ENCODE measurements at places on chromosomes 4 and X.

- no peak for DNase-seq
These were observed 94.9 kb upstream of the GEMIN8 start for GRCh38 chrX:14124562-14124961.

DNA sequence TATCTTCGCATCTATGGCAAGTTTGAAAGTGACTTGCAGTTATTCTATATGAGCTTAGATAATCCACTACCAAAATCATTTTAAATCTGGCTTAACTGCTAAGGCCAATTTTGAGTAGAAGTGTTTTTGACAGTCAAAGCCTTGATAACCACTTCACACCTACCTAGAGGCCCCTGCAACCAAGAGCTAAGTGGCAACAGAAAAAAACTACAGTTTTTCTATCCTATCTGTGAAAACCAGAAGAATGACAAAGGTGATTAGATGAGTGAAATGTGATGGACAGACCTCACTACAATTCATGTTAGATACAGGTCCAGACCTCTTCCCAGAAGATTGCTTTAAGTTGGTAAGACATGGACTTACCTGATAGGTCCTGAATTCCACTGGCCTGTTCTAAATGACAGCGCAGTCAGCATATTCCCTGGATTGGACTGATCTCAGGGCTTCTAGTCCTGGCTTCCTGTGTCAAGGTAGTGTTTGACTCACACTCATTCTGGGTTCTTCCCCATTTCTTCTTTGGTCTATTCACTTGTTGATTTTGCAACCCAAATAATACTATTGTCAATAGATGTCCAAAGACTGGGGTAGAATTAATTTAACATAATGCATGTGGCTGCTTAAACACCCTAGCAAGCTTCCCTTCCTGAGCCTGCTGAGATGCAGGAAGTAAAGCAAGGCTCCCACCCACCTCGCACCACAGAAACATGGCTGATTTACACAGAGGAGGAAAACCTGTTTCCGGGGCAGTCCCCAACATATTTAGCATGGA, 65.1 kb downstream of the PPP3CA start:
- peak; percentile 5 for DNase-seq

GRCh38 chr4:81676537-81676936, 204.8 kb upstream of the RASGEF1B start:
- no peak for DNase-seq

DNA sequence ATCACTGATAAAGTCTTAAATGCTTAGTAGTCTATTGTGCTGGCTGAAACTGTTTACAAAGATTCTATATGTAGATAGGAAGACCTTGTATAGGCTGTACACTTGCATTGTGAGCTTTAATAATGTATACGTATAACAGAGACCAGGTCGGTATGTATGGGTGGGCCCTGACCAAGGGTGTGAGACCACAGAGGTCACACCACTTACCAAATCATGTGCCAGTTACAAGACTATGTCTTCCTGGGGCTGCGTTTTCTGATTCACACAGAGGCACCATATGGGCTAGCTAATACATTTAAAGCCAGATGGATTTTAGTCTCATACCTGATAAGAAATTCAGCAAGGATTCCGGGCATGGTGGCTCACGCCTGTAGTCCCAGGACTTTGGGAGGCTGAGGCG, 8.8 kb downstream of the DIAPH2 start:
- no peak for DNase-seq

- DNase-seq = no peak
These were observed 61.3 kb downstream of the CLDN34 start for GRCh38 chrX:10028283-10029104.

DNA sequence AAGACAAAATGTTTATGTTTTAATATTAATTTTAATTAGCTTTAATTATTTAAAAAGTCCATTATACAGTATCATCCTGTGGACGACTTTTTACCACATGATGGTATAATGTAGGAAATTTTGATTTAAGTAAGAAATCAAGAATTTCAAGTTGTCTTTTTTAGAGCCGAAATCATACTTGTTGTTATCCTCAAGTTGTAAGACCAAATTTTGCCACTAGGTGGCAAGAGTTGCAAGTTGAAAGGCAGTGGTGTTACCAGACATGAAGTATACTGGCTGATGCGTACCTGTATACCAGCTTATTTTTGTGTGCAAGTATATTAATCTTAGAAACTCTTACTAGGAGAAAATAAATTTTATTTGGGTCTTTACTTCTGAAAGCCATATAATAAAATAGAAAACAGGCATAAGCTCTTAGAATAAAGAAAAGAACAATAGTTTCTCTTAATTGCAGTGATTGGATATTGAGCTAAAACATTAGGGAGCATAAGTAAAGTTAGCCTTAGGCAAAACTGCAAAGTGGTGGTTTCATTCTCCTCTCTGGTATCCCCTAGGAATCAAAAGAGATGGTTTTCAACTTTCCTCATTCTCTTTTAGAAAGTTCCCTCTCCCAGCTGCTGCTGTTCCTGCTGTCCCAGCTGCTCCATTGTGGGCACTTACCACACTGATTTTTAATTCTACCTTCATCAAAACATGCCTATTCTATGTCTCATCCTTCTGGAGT, 118.0 kb upstream of the WDFY3 start:
- DNase-seq = no peak
